Hair follicle dermal papilla cell (primary cell): ENCODE measurements at places on chromosomes 4 and X. TPM values are rescaled to one million over a fixed set of nuclear protein-coding genes. Genes with fewer than 3 reads are reported as not detected.

The DTHD1 gene
- not detected in 2 replicates for total RNA-seq

The EMCN gene
- total RNA-seq, result 0.24 and 0.49 TPM in 2 replicates

The RADX gene
- total RNA-seq, result 1.7 and 1.9 TPM in 2 replicates

The SLAIN2 gene
- 71.3 and 97.4 TPM in 2 replicates for total RNA-seq

The EGF gene
- total RNA-seq, result 0.65 and 3.0 TPM in 2 replicates

The SPATA18 gene
- total RNA-seq, result 25.2 and 27.3 TPM in 2 replicates

The HGFAC gene
- total RNA-seq, result 0.49 TPM in 1 of 2 replicates, not detected in the other

The TBC1D8B gene
- total RNA-seq, result 11.7 and 14.4 TPM in 2 replicates

The NPNT gene
- 1.6 and 1.8 TPM in 2 replicates for total RNA-seq

The HSFX2 gene
- not detected in 2 replicates for total RNA-seq

The TBX22 gene
- not detected in 2 replicates for total RNA-seq

The C4orf51 gene
- total RNA-seq, result not detected in 2 replicates

The PABPC4L gene
- 5.5 and 7.8 TPM in 2 replicates for total RNA-seq

The FRYL gene
- total RNA-seq, result 44.1 and 49.7 TPM in 2 replicates

The FBXL5 gene
- 112 and 121 TPM in 2 replicates for total RNA-seq

The PAGE5 gene
- total RNA-seq, result not detected in 2 replicates

The TAB3 gene
- total RNA-seq, result 16.2 and 16.4 TPM in 2 replicates

The DUSP21 gene
- not detected in 2 replicates for total RNA-seq

The ABCG2 gene
- 0.49 and 0.81 TPM in 2 replicates for total RNA-seq

The RIBC1 gene
- 0.65 and 0.73 TPM in 2 replicates for total RNA-seq

The XKRX gene
- not detected in 2 replicates for total RNA-seq

The CT47B1 gene
- not detected in 2 replicates for total RNA-seq

The ZNF157 gene
- 0.12 TPM in 1 of 2 replicates, not detected in the other for total RNA-seq

The GUCY1A1 gene
- 0.49 and 0.97 TPM in 2 replicates for total RNA-seq

The KIT gene
- total RNA-seq, result 3.3 and 6.8 TPM in 2 replicates

The IL13RA2 gene
- total RNA-seq, result 5.7 and 11.8 TPM in 2 replicates

The RRH gene
- not detected in 2 replicates for total RNA-seq

The TMSB15B gene
- 2.4 and 2.6 TPM in 2 replicates for total RNA-seq

The TDO2 gene
- total RNA-seq, result 0.81 and 1.5 TPM in 2 replicates
